Sigmoid colon (tissue), 7 donors: ENCODE measurements at places on chromosomes 6 and 20. TPM values are rescaled to one million over a fixed set of nuclear protein-coding genes. Genes with fewer than 3 reads are reported as not detected.

The ARHGAP40 gene
- not detected for total RNA-seq

The PYGB gene
- total RNA-seq: 207 TPM

The SEMG1 gene
- total RNA-seq: not detected

The LINC00237 gene
- total RNA-seq: not detected

The SRXN1 gene
- total RNA-seq: 25.8 TPM

The TAGAP gene
- total RNA-seq: 1.8 TPM

The SLC2A10 gene
- 9.4 TPM for total RNA-seq
